Glutamatergic neuron (in vitro differentiated cells): ENCODE measurements at places on chromosomes 12 and 14. TPM values are rescaled to one million over a fixed set of nuclear protein-coding genes. Genes with fewer than 3 reads are reported as not detected.

CCDC198 gene
- not detected for total RNA-seq

INSM2 gene
- 21.7 TPM for total RNA-seq

RPGRIP1 gene
- not detected for total RNA-seq

TAS2R19 gene
- total RNA-seq: 7.9 TPM

CD9 gene
- 17.6 TPM for total RNA-seq

GALNT6 gene
- total RNA-seq: 0.39 TPM
